Progenitor cell of endocrine pancreas (in vitro differentiated cells): ENCODE measurements at places on chromosomes 1 and 21.

DNA sequence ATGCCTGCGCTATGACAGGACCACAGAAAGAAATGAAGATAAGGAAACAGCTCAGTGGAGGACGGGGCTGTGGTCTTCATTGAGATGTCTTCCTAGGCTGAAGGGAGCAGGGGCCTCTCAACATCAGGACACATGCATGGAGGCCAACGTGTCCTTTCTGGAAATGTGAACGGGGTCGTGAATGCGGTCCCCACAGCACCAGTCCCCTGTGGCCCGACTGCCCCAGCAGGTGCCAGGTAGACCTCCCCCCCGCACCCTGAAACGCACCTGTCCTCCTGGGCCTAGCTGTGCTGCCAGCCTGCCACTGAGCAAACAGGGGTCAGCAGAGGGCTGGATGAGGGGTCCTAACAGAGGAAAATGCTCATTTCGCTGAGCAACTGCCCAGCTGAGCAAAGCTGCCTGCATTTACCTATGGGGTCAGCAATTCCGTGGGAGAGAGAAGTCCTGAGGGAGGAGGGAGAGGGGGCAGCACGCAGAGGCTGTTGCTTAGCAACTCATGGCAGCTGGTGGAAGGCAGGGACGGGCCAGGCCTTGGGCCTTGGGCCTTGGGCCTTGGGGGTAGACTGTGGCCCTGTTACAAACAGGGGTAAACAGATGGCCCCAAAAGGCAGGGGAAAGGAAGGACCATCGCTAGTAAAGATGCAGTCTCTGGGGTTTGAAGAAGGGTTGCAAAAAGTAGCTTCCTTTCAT lies 77.4 kb downstream of the NPHP4 start:
- no peak overlapping the region for H3K4me3 ChIP-seq
- H3K27ac ChIP-seq: no peak overlapping the region
- peaks cover 4% of the 10 kb centered on the region for H3K4me1 ChIP-seq
- no peak for DNase-seq

DNA sequence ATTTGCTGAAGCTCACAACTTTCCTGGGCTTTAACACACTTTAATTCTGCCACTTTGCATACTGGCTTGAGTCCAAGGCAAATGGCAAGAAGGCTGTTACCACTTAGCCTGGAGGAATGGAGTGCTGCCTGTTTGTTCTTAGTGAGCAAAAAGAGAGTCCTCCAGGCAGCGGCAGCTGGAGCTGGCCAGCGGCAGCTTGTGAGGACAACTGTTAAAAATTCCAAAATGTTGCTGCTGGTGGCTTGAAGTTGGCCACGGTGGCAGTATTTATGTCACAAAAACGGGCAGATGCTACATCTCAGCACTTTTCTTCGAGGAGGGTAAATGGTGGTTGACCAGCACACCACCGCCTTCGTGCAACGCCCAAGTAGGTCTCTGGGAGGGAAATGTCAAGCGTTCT lies 27.3 kb downstream of the STPG1 start:
- H3K36me3 ChIP-seq: peaks cover 25% of the 10 kb centered on the region
- H3K27ac ChIP-seq: no peak overlapping the region
- H3K27me3 ChIP-seq: no peaks in the 10 kb centered on the region
- no peak overlapping the region for H3K4me3 ChIP-seq

DNA sequence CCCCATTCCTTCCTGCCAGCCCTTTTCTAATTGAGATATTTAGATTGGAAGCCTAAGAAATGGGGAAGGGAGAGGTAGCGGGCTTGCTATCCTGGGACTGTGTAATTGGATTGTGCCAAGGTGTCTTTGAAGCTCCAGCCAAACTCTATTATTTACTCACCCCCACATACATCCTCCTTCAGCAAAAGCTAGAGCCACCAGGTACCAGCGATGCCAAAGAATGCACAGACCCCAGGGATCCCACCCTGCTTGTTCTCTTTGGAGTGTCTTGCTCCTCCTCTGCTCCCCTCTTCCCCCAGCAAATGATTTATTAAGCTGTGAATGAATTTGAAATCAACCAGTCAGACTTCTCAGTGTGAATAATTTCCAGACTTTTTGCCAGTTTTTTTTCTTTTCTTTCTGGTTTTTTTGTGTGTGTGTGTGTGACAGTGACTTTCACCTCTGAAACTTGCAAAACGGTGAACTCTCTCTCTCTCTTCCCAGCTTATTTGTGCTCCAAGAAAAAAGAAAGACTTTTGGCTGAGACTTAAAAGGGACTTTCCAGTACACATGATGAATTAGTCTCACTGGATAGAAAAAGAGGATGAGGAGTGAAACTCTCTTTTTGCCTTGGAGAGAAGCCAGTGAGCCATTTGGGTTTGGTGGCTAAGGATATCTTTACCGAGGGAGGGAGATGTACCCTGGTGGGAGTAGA lies 1.8 kb downstream of the VASH2 start:
- DNase-seq: no peak
- H3K4me1 ChIP-seq: peaks cover 4% of the 10 kb centered on the region
- peak overlapping the region; percentile 54 for H3K4me3 ChIP-seq
- no peak overlapping the region for H3K27ac ChIP-seq

DNA sequence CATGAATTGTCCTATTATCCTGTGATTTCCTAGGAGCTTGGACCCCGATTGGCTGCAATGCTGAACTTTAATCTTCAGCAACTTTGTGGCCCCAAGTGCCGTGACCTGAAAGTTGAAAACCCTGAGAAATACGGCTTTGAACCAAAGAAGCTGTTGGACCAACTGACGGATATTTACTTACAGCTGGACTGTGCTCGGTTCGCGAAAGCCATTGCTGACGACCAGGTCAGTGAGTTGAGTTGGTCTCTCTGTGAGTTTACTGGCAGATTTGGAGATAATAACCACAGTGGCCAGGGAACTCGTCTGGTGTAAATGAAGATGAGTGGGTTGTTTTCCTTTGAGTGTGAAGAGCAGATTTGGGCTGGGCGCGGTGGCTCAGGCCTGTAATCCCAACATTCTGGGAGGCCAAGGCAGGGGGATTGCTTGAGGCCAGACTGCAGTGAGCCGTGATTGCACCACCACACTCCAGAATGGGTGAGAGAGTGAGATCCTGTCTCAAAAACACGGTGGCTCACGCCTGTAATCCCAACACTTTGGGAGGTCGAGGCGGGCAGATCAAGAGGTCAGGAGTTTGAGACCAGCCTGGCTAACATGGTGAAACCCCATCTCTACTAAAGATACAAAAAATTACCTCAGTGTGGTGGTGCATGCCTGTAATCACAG lies 39.1 kb upstream of the KIF1B start:
- DNase-seq: no peak
- H3K36me3 ChIP-seq: peaks cover 44% of the 10 kb centered on the region
- no peak overlapping the region for H3K27ac ChIP-seq
- H3K27me3 ChIP-seq: no peaks in the 10 kb centered on the region

GRCh38 chr1:54230507-54231339 lies 30.8 kb downstream of the MRPL37 start:
- peaks cover 24% of the 10 kb centered on the region for H3K36me3 ChIP-seq
- no peaks in the 10 kb centered on the region for H3K27me3 ChIP-seq
- no peaks in the 10 kb centered on the region for H3K4me1 ChIP-seq
- H3K4me3 ChIP-seq: no peak overlapping the region
- no peak for DNase-seq
